ENCODE measurements at places on chromosomes 16 and 17. TPM values are rescaled to one million over a fixed set of nuclear protein-coding genes. Genes with fewer than 3 reads are reported as not detected.

Gene RNU2-1
- not detected for polyA plus RNA-seq

Gene MARVELD3
- 0.57 TPM for polyA plus RNA-seq

Gene MYO15A
- 1.4 TPM for polyA plus RNA-seq

Gene TBC1D3H
- 0.33 TPM for polyA plus RNA-seq

Gene SYNGR3
- polyA plus RNA-seq = 1.8 TPM

Gene ASPHD1
- 1.1 TPM for polyA plus RNA-seq

Gene GRAPL
- 1.2 TPM for polyA plus RNA-seq

Gene OR3A2
- 0.22 TPM for polyA plus RNA-seq

Gene RAP1GAP2
- polyA plus RNA-seq = 3.7 TPM

Gene TPSAB1
- 72.9 TPM for polyA plus RNA-seq

Gene PLA2G10
- 1.4 TPM for polyA plus RNA-seq

Gene LITAFD
- polyA plus RNA-seq = not detected

Gene CRYBA1
- polyA plus RNA-seq = not detected

Gene GAS2L2
- polyA plus RNA-seq = 0.09 TPM

Gene KRT28
- not detected for polyA plus RNA-seq

Gene ZNF750
- 2.7 TPM for polyA plus RNA-seq

Gene KRT24
- 4.7 TPM for polyA plus RNA-seq

Gene COX11
- 70.1 TPM for polyA plus RNA-seq

Gene ARL5C
- not detected for polyA plus RNA-seq

Gene SMCR8
- 10.0 TPM for polyA plus RNA-seq

Gene POLR2C
- polyA plus RNA-seq = 75.1 TPM

Gene CNTD1
- 0.71 TPM for polyA plus RNA-seq

Gene KCNG4
- not detected for polyA plus RNA-seq

Gene MYH2
- 0.15 TPM for polyA plus RNA-seq

Gene QRICH2
- 2.4 TPM for polyA plus RNA-seq

Gene HAPSTR1
- polyA plus RNA-seq = 16.9 TPM

Gene AKAP1
- 80.3 TPM for polyA plus RNA-seq

Gene TM4SF5
- 0.18 TPM for polyA plus RNA-seq

Gene UMOD
- polyA plus RNA-seq = not detected

Gene SSTR5
- polyA plus RNA-seq = 0.20 TPM

Gene NPIPA2
- 2.2 TPM for polyA plus RNA-seq

Gene FKBP10
- polyA plus RNA-seq = 84.5 TPM

Gene GRAP
- 4.2 TPM for polyA plus RNA-seq

Gene RGS11
- 6.9 TPM for polyA plus RNA-seq

Gene CHD9NB
- polyA plus RNA-seq = 1.4 TPM

Gene C16orf89
- 11.1 TPM for polyA plus RNA-seq

Gene HEATR3
- 7.4 TPM for polyA plus RNA-seq

Gene SHISA6
- 4.4 TPM for polyA plus RNA-seq

Gene MEIOC
- 0.05 TPM for polyA plus RNA-seq

Gene PYCARD
- 34.9 TPM for polyA plus RNA-seq

Gene PITPNC1
- polyA plus RNA-seq = 13.4 TPM

Gene PAM16
- polyA plus RNA-seq = 48.9 TPM

Gene KRT20
- 2.2 TPM for polyA plus RNA-seq

Gene CDK5R1
- polyA plus RNA-seq = 0.60 TPM

Gene RNF227
- 3.8 TPM for polyA plus RNA-seq

Gene TSPOAP1
- 19.1 TPM for polyA plus RNA-seq

Gene KRTAP9-4
- not detected for polyA plus RNA-seq

Gene MT4
- not detected for polyA plus RNA-seq

Gene ESRP2
- polyA plus RNA-seq = 7.1 TPM
